Renal cortex interstitium (tissue), 15 donors: ENCODE measurements at places on chromosomes 2 and 18. TPM values are rescaled to one million over a fixed set of nuclear protein-coding genes. Genes with fewer than 3 reads are reported as not detected.

LRATD1 gene
- polyA plus RNA-seq = 23.4 TPM

MTA3 gene
- 77.3 TPM for polyA plus RNA-seq

UGT1A4 gene
- polyA plus RNA-seq = not detected

FRZB gene
- polyA plus RNA-seq = 9.5 TPM

LRRTM4 gene
- polyA plus RNA-seq = 0.68 TPM

TTR gene
- polyA plus RNA-seq = 1.6 TPM

LAPTM4A gene
- 417 TPM for polyA plus RNA-seq

STEAP3 gene
- 1.5 TPM for polyA plus RNA-seq

REEP1 gene
- 2.6 TPM for polyA plus RNA-seq

PJVK gene
- 13.9 TPM for polyA plus RNA-seq

RIT2 gene
- polyA plus RNA-seq = not detected

MYO7B gene
- polyA plus RNA-seq = 20.6 TPM

COL6A3 gene
- 278 TPM for polyA plus RNA-seq

KCNE4 gene
- 20.0 TPM for polyA plus RNA-seq

IL36G gene
- not detected for polyA plus RNA-seq

PID1 gene
- 5.6 TPM for polyA plus RNA-seq

CXCR1 gene
- not detected for polyA plus RNA-seq

PROM2 gene
- polyA plus RNA-seq = 26.4 TPM

TP53I3 gene
- 38.2 TPM for polyA plus RNA-seq

NEURL3 gene
- 4.0 TPM for polyA plus RNA-seq

ACVR1C gene
- 0.17 TPM for polyA plus RNA-seq

CDH7 gene
- 13.9 TPM for polyA plus RNA-seq

RAX gene
- not detected for polyA plus RNA-seq

TCF7L1 gene
- 49.9 TPM for polyA plus RNA-seq

DNER gene
- 61.4 TPM for polyA plus RNA-seq

ASB18 gene
- 0.04 TPM for polyA plus RNA-seq

TTC39C gene
- 7.2 TPM for polyA plus RNA-seq

TUBB8B gene
- polyA plus RNA-seq = 1.8 TPM

SSB gene
- polyA plus RNA-seq = 167 TPM

RAB27B gene
- polyA plus RNA-seq = 3.6 TPM

SKA1 gene
- polyA plus RNA-seq = 5.8 TPM

FSHR gene
- polyA plus RNA-seq = not detected

SPP2 gene
- polyA plus RNA-seq = not detected

RGPD3 gene
- 0.49 TPM for polyA plus RNA-seq

AMMECR1L gene
- 27.8 TPM for polyA plus RNA-seq

NCK2 gene
- 64.3 TPM for polyA plus RNA-seq

ANKRD30B gene
- polyA plus RNA-seq = not detected
